Iris pigment epithelial cell (primary cell): ENCODE measurements at places on chromosomes 11 and 22.

DNA sequence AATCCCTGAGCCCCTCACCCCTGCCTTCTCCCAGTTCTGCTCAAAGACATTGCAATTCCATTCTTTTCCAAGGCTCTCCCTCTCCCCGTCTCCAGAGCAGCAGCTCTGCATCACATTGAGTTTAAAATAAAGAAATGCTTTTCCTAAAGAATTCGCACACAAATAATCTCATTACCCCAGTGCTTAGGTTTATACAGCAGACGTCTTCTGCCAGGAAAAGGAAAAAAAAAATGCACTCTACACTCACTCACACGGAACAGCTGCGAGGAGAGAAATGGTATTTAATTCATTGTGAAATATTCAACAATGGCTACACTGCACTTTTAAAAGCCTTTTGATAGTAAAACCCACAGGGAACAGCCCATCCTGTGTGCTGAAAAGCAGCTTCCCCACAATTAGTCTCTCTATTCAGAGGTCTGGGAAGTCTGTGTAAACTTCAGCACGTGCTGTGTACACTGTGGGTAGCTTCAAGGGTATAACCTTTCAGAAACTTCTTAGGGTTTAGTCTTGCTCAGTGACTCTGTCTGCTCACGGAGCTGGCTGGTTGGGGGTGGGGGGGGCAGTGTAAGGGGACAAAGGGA lies 42.8 kb downstream of the ETS1 start:
- peak; percentile 49 for DNase-seq

DNA sequence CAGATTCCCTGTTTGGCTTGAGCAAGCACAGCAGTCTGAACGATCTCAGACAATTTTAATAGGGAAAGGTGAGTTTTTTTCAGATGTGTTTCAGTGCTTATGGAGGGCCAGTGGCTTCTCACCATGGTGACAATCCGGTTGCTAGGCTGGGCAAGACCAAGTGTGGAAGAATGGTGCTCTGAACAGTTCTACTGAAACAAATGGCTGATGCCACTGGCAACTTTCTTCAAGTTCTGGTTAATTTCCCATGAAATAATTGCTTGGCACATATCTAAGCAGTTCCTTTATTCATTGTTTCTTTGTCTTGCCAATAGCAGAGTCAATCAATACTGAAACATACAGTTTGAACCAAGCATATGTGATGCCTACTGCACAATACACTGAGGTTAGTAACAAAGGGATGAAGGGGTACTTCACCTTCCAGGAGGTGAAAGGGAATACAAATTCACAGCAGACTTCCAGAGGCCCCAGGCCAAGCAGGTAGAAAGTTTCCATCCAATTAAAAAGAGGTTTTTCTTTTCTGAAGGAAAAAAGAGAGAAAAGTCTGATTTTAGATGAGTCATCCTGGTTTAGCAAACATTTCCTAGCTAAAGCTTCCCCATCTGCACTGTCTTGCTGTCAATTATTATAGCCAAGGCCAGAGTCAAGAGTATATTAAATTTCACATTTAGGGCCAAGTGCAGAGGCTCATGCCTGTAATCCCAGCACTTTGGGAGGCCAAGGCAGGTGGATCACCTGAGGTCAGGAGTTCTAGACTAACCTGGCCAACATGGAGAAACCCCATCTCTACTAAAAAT lies 21.2 kb upstream of the NDUFC2 start:
- peak; percentile 62 for DNase-seq

DNA sequence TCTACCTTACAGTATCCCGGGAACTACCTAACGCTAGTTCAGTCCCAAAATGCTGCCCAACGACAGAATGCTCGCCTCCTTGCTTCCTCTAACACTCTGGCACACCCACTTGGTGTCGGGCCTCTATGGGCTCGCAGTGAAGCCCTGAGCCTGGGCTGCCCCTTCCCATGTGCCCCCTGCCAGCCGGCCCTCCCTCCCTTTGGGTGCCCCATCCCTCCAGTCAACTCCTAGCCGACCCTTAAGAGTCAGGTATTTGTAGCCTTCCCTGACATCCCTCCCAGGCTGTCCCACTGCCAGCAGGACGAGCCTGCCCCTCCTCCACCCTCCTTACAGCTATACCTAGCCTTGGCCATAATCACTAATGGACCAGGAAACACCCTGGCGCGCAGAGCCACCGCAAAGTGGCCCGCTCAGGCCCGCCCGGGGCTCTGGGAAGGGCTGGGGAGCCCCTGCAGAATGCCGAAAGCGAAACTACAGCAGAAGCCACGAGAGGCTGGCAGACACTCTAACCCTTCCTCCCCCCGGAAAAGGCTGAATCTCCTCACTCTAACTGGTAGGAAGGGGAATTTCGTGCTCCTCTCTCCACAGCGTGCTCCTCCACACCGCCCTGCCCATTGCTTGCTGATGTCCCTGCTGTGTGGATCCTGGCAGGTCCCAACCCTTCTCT lies 8.2 kb downstream of the CBX7 start:
- peak; percentile 43 for DNase-seq

GRCh38 chr11:39641751-39642150 lies 1817.7 kb downstream of the LRRC4C start:
- DNase-seq = no peak

DNA sequence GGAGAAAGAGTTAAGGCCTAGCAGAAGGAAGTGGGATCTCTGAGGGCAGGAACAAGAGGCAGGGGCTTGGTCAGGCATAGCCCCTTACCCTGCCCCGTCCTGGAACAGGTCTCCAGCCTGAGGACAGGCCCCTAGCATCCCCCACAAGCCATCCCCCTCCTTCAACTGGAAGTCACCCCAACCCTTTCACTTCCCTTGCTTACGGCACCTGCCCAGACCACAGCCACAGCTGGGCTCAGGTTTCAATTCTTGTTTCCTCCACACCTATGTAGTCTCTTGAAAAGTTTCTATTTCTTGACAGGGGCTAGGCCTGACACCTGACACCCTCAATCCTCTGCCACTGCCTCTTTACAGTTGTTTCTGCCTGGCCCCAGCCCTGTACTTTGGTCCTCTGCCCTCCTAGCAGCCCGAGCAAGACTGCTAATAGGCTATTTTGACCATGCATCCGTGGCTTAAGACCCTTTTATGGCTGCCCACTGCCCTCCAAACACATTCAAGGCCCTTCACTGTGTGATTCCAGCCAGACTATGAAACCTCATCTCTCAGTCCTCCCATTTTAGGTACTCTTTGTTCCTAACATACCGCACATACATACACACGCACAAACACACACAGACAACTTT lies 10.9 kb upstream of the FCHSD2 start:
- no peak for DNase-seq
